Keratinocyte (primary cell): ENCODE measurements at places on chromosomes 13 and 19.

GRCh38 chr13:51970349-51970748 lies 40.9 kb downstream of the ATP7B start:
- H3K27ac ChIP-seq, result no peak overlapping the region
- no peak overlapping the region for H3K4me3 ChIP-seq
- no peak for DNase-seq
- no peaks in the 10 kb centered on the region for H3K4me1 ChIP-seq

DNA sequence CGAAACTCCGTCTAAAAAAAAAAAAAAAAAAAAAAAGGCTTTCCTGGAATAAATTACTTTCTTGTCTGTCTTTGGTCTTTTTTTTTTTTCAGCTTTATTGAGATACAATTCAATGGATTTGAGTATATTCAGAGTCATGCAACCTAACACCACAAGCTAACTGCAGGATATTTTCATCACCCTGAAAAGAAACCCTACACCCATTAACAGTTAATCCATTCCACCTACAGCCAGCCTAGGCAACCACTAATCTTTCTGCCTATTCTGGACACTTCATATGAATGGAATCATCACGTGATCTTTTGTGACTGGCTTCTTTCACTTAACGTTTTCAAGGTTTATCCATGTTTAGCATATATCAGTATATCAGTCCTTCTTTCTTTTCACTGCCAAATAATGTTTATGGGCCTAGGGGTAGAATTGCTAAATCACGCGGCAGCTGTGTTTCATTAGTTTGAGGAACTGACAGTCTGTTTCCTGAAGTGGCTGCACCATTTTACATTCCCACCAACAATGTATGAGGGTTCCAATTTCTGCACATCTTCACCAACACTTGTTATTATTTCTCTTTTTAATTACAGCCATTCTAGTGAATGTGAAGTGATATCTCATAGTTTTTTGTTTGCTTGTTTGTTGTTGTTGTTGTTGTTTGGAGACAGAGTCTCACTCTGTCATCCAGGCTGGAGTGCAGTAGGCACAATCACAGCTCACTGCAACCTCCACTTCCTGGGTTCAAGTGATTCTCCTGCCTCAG lies 19.9 kb downstream of the LRFN3 start:
- peaks cover 33% of the 10 kb centered on the region for H3K27me3 ChIP-seq
- H3K4me1 ChIP-seq, result no peaks in the 10 kb centered on the region
- H3K4me3 ChIP-seq, result no peak overlapping the region
- H3K27ac ChIP-seq, result no peak overlapping the region
- DNase-seq, result no peak

DNA sequence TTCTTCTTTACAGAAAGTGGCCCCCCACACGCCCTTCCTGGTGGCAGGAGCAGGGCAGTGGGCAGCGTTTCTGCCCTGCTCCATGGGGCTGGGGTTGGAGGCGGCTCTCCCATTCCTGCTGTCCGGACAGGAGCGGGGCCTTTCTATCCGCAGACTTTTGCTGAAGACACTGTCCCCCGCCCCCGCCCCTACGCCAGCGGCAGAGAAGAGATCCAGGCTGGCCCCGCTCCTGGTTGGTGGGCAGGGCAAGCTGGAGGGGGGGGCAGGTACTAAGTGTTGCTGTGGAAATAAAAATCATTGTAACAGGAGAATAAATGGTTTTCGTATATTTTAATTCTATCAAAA lies 81.7 kb downstream of the ZNF429 start:
- no peak overlapping the region for H3K27ac ChIP-seq
- H3K4me1 ChIP-seq, result no peaks in the 10 kb centered on the region
- H3K36me3 ChIP-seq, result no peaks in the 10 kb centered on the region
- DNase-seq, result no peak

- no peak overlapping the region for H3K27ac ChIP-seq
- no peaks in the 10 kb centered on the region for H3K36me3 ChIP-seq
- no peak overlapping the region for H3K4me3 ChIP-seq
- H3K27me3 ChIP-seq, result peaks cover 5% of the 10 kb centered on the region
- H3K4me1 ChIP-seq, result no peaks in the 10 kb centered on the region
Observed at GRCh38 chr13:98741741-98742435, 10.6 kb downstream of the SLC15A1 start.

DNA sequence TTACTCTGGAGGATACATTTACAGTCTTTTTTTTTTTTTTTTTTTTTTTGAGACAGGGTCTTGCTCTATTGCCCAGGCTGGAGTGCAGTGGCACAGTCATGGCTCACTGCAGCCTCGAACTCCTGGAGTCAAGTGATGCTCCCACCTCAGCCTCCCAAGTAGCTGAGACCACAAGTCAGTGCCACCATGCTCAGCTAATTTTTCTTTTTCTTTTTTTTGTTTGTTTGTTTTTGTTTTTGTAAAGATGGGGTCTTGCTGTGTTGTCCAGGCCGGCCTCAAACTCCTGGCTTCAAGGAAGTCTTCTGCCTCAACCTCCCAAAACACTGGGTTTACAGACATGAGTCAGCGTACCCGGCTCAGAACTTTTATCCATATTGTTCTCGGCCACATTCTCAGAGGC lies 64.5 kb downstream of the INSR start:
- no peak overlapping the region for H3K27ac ChIP-seq
- H3K36me3 ChIP-seq, result no peaks in the 10 kb centered on the region
- peaks cover 4% of the 10 kb centered on the region for H3K27me3 ChIP-seq
- no peak for DNase-seq
- H3K4me1 ChIP-seq, result no peaks in the 10 kb centered on the region

GRCh38 chr13:49536144-49536873 lies 40.6 kb downstream of the PHF11 start:
- H3K36me3 ChIP-seq, result peaks cover 17% of the 10 kb centered on the region
- DNase-seq, result no peak
- H3K4me1 ChIP-seq, result no peaks in the 10 kb centered on the region
- no peak overlapping the region for H3K4me3 ChIP-seq

GRCh38 chr13:59424661-59425060 lies 739.1 kb downstream of the DIAPH3 start:
- H3K4me1 ChIP-seq, result no peaks in the 10 kb centered on the region
- no peaks in the 10 kb centered on the region for H3K27me3 ChIP-seq
- no peak overlapping the region for H3K4me3 ChIP-seq
- H3K27ac ChIP-seq, result no peak overlapping the region

GRCh38 chr13:24271601-24272451 lies 37.6 kb upstream of the C1QTNF9 start:
- peak overlapping the region; percentile 55 for H3K4me3 ChIP-seq
- peaks cover 22% of the 10 kb centered on the region for H3K4me1 ChIP-seq
- peak overlapping the region; percentile 20 for H3K27ac ChIP-seq
- H3K36me3 ChIP-seq, result no peaks in the 10 kb centered on the region
- no peak for DNase-seq

DNA sequence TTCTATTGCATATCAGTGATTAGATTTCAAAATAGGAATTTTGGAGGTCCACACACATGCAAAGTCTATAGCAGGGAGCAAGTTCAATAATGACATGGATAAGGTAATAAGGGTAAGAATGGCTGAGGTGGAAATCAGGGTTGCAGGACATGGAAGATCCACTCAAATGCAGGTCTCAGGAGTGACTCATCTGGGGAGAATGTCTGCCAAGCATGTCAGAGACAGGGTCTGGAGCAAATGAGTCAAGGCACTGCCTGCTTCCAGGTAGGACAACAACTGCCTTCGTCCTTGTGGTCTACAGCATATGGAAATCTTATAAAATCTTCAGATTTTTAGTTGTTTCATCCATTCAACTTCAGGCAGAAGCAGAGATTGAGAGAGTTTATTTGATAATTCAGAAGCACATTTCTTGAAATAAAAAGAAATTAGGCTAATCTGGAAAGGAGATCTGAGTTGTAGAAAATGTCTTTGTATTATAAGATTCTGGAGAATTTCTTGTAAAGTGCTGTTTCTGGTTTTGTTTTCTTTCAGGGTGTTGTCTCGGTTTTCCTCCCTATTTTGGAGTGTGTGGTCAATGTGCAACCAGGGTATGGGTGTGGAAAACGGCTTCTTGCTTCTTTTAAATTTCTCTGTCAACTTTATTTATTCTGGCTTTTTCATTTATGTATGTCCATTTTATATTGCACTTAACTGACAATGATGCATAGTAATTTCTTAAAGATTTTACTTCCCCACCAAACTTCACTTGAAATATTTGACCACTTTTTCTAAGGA lies 748.8 kb downstream of the LIG4 start:
- H3K4me3 ChIP-seq, result no peak overlapping the region
- no peaks in the 10 kb centered on the region for H3K36me3 ChIP-seq
- no peaks in the 10 kb centered on the region for H3K4me1 ChIP-seq
- H3K27me3 ChIP-seq, result no peaks in the 10 kb centered on the region
- no peak for DNase-seq
- no peak overlapping the region for H3K27ac ChIP-seq

DNA sequence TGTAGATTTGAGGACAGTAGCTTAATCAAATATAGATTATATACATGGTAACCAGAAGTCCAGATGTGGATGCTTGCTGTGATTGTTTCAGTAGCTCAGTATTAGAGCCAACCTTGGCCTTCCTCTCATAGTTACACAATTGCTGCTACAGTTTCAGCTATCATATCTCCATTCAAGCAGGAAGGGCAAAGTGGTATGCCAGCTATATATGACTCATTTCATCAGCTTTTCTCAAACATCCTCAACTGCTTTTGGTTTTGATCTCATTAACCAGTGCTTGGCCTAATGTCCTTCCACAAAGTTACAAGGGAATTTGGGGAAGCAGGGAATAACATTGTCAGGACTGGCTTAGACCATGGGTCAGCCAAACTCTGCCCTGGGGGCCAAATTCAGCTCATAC lies 73.0 kb upstream of the MAB21L1 start:
- DNase-seq, result no peak
- peaks cover 3% of the 10 kb centered on the region for H3K4me1 ChIP-seq
- no peaks in the 10 kb centered on the region for H3K27me3 ChIP-seq
- H3K36me3 ChIP-seq, result no peaks in the 10 kb centered on the region
- H3K27ac ChIP-seq, result no peak overlapping the region

DNA sequence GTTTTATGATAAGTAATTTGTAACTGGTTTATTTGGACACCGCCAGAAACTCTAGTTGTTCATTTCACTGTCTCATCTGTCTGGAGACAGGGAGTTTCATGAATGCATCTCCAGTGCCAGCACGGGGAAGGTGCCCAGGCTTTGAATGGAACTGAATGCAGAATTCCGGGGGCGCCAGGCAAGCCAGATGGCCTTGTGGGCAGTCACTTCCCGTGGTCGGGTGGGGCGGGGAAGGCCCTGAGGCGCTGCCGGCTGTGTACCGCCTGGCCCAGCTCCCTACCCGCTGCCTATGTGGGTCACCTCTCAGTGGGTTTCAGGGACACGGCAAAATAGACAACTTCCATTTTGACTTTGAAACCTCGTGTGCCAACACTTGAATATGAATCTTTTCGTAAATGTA lies 28.8 kb upstream of the MCF2L start:
- H3K27me3 ChIP-seq, result peaks cover 16% of the 10 kb centered on the region
- H3K4me3 ChIP-seq, result no peak overlapping the region
- no peak for DNase-seq
- H3K36me3 ChIP-seq, result no peaks in the 10 kb centered on the region
- no peaks in the 10 kb centered on the region for H3K4me1 ChIP-seq

- H3K4me3 ChIP-seq, result no peak overlapping the region
- H3K27ac ChIP-seq, result no peak overlapping the region
- H3K27me3 ChIP-seq, result no peaks in the 10 kb centered on the region
- no peak for DNase-seq
- no peaks in the 10 kb centered on the region for H3K4me1 ChIP-seq
- no peaks in the 10 kb centered on the region for H3K36me3 ChIP-seq
Observed at GRCh38 chr19:55927991-55928390, 4.1 kb downstream of the NLRP13 start.

GRCh38 chr19:934865-935479 lies 9.1 kb downstream of the ARID3A start:
- peaks cover 4% of the 10 kb centered on the region for H3K36me3 ChIP-seq
- no peaks in the 10 kb centered on the region for H3K4me1 ChIP-seq
- no peak overlapping the region for H3K4me3 ChIP-seq
- no peak overlapping the region for H3K27ac ChIP-seq
- no peaks in the 10 kb centered on the region for H3K27me3 ChIP-seq
- no peak for DNase-seq

DNA sequence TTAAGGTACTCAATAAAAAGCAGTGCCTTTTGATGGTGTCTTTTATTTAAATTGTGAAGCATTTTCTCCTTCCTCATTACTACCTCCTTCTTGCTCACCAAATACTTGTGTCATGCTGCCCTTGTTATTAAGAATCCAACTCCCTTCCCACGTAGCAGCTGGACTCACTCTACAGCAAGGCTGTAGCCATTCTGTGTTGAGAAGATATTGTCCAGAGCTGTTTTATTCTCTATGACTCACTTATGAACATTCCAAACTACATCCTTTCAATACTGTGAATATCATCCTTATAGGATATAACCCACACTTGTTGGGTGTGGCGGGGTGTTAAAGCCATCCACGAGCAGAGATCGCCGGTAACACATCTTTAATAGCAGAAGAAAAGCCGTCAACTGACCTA lies 1671.5 kb upstream of the SLC10A2 start:
- H3K27me3 ChIP-seq, result no peaks in the 10 kb centered on the region
- no peak overlapping the region for H3K4me3 ChIP-seq
- no peak overlapping the region for H3K27ac ChIP-seq
- H3K36me3 ChIP-seq, result no peaks in the 10 kb centered on the region

DNA sequence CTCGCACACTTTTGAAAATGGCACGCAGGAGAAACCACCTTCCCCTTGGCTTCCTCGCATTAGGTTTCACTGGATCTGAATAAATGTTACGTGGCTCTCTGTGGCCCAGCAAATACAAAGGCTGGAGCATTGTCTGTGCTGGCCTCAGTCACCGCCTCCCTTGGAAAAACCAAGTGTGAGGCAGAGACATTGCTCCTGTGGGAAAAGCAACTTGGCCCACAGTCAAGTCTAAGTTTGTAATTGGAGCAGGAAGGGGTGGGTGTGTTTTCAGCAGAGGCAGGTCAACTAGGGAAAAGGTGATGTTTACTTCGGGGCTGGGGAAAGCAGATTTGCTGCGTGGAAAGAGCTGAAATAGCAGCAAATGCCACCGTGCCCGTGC lies 101.6 kb downstream of the IRS2 start:
- H3K27ac ChIP-seq, result no peak overlapping the region
- no peak overlapping the region for H3K4me3 ChIP-seq
- no peaks in the 10 kb centered on the region for H3K4me1 ChIP-seq
- no peaks in the 10 kb centered on the region for H3K36me3 ChIP-seq
- DNase-seq, result no peak

- DNase-seq, result no peak
- no peak overlapping the region for H3K4me3 ChIP-seq
- H3K36me3 ChIP-seq, result no peaks in the 10 kb centered on the region
- H3K27ac ChIP-seq, result no peak overlapping the region
- H3K4me1 ChIP-seq, result no peaks in the 10 kb centered on the region
Observed at GRCh38 chr13:58884353-58885209, 1253.0 kb downstream of the PCDH17 start.

- H3K4me1 ChIP-seq, result peaks cover 3% of the 10 kb centered on the region
- H3K27ac ChIP-seq, result no peak overlapping the region
- no peak overlapping the region for H3K4me3 ChIP-seq
- DNase-seq, result no peak
- no peaks in the 10 kb centered on the region for H3K27me3 ChIP-seq
Observed at GRCh38 chr13:51397262-51397941, 55.4 kb downstream of the INTS6 start.

DNA sequence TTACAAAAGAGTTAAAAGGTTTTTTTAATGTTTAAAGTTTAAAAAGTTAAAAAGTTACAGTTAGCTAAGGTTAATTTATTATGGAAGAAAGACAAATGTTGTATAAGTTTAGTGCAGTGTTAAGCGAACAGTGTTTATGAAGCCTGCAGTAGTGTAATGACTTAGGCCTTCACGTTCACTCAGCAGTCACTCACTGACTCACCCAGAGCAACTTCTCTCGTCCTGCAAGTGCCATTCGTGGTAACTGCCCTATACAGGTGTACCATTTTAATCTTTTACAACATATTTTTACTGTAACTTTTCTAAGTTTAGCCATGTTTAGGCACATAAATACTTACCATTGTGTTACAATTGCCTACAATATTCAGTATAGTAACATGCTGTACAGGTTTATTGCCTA lies 398.2 kb upstream of the NBEA start:
- no peak overlapping the region for H3K4me3 ChIP-seq
- no peaks in the 10 kb centered on the region for H3K27me3 ChIP-seq
- H3K36me3 ChIP-seq, result no peaks in the 10 kb centered on the region
- H3K27ac ChIP-seq, result no peak overlapping the region
